ENCODE measurements at places on chromosomes 1 and 21. TPM values are rescaled to one million over a fixed set of nuclear protein-coding genes. Genes with fewer than 3 reads are reported as not detected.

Gene RABIF
- 6.5 TPM for total RNA-seq

Gene WNT9A
- 0.72 TPM for total RNA-seq

Gene HSPB7
- 4.2 TPM for total RNA-seq

Gene SLC5A9
- 1.1 TPM for total RNA-seq

Gene FRRS1
- 28.6 TPM for total RNA-seq
